ENCODE measurements at places on chromosomes 11 and 22.
A peak's percentile ranks its signal among the peaks of the same experiment; 100 is the strongest.

DNA sequence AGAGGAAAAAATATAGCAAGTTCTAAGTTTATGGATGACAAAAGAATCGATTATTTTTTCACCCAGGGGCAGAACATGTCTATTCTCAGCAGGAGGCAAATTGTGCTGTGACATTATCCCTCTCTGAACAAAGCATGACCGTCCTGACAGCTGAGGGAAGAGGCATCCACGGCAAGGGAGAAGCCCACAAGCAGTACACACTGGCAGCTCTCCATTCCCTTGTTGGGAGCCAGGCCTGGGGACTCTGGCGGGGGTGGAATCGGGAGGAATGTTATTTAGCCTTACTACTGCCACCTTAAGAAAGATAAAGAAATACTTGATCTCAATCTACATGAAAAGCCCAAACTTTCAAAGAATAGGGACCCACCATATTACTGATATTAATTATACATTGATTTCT, 3.4 kb downstream of the KIRREL3 start:
- DNase-seq = no peak

- no peak for DNase-seq
Measured at GRCh38 chr11:81966340-81966739, 767.3 kb downstream of the FAM181B start.

DNA sequence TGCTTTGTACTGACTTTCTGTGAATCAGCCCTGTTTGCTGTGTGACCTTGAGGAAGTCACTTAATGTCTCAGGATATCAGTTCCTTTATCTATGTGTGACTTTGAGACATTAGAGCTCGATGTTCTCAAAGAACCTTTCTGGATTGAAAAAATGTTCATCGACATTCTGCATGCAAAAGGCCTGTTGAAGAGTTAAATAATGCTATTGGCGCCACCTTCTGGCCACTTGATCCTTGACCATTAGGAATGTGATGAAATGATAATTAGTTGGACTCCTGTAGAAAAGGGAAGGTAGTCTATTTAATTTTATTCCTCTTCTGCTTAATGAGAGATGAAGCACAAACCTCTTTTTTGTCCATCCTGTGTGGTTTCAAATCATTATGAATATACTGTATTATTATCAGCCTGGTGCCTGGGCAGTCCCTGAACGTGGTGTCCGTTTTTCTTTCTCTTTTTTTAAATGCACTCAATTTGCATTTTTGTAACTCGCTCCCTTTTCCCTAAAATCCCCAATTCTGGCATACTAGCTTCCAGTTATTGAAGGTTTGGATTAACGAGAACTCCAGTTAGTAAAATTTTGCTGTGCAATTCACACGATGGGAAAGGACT, 20.7 kb downstream of the ELF5 start:
- DNase-seq = no peak

GRCh38 chr11:35347173-35347878, 72.0 kb downstream of the SLC1A2 start:
- no peak for DNase-seq

DNA sequence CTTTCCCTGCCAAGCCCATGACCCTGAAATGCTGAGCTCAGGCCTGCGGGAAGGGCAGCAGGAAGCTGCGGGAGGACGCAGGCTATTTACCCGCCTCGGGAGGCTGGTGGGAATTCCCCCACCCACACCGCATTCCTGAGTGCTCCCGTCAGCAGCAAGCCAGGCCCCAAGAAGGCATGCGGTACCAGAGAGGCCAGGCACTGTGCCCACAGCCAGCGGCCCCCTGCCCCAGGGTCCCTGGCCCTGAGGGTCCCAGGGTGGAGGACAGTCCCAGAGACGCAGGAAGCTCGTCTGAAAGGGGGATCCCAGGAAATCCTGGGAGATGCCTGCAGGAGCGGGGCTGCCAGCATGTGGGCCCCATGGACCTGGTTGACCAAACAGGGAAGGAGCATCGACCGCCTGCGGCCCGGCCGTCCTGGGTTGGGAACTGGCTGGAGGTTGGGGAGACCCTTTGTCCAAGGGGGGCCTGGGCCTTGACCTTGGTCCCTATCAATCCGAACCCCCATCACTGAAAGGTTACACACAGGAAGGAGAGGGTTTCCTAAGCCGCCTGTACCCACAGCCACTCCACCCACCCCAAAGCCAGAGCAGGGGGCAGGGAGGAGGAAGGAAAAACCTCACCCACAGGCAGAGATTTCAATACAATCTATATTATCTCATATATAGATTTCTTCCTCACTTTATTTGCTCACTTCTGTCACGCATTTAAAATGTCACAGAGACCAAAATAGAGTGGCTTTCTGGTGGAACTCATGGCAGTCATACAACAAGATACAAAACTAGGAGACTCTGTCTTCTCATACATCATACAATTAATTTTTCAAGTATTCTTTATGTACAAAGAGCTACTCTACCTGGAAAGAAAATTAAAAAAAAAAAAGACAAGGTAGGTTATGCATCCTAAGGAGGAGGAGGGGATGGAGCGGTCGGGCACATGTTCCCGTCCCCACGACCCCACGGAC, 17.1 kb downstream of the MAFF start:
- DNase-seq = no peak

DNA sequence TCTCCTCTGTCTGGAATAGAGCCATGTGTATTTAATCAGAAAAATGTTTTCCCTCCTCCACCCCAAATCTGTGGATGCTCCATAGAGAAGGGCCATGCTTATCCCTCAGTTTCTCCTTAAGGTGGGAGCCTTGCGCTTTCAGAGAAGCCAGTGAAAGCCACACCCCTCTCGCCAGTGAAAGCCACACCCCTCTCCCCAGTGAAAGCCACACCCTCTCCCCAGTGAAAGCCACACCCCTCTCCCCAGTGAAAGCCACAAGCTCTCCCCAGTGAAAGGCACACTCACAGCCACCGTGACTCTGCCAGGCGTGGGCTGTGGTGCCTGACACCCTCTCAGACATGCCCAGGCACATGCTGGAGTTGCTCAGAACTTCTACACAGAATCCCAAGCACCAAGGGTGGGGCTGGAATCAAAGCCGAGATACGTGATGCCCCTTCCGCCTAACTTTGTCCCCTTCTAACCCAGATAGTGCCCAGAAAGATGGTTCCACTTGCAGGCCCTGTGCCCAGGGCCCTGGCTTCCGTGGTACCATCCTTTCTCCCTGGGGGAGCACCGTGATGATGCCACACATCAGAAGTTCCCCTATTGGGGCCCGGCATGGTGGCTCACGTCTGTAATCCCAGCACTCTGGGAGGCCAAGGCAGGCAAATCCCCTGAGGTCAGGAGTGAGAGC, 16.5 kb upstream of the PRR5 start:
- DNase-seq = peak; percentile 64

DNA sequence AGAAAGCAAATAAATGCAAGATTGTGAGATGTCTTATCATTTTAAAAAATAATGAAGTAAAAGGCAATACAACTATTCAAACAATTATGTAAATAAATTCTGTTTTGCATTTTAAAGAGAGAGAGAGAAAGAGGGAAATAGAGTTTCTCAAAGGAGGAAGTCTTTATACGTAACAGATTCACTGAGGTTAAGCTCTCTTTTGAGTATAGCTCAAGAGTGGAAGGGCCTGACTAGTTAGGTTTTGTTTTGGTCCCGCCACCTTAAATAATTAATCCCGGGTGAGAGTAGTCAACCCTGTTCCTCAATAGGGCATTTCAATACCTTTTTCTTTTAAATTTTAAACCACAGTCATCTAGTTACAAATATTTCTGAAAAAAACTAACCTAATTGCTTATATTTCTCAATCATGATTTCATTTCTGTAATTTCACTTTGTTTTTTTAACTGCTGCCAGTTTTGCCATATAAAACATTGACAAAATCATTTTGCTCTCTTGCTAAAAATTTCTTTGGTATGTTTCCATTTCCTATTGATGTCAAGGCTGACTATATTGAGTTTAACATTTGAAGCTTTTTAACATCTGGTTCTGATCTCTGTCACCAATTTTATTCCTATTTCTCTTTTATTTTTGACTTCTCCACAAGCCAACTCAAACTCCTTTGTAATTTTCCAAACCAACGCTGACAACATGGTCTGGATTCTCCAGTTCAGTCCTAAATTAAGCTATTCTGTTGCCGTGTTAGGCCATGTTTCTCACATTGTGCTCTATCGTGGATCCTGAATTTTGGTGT, 10.3 kb downstream of the OR10D3 start:
- DNase-seq = no peak

DNA sequence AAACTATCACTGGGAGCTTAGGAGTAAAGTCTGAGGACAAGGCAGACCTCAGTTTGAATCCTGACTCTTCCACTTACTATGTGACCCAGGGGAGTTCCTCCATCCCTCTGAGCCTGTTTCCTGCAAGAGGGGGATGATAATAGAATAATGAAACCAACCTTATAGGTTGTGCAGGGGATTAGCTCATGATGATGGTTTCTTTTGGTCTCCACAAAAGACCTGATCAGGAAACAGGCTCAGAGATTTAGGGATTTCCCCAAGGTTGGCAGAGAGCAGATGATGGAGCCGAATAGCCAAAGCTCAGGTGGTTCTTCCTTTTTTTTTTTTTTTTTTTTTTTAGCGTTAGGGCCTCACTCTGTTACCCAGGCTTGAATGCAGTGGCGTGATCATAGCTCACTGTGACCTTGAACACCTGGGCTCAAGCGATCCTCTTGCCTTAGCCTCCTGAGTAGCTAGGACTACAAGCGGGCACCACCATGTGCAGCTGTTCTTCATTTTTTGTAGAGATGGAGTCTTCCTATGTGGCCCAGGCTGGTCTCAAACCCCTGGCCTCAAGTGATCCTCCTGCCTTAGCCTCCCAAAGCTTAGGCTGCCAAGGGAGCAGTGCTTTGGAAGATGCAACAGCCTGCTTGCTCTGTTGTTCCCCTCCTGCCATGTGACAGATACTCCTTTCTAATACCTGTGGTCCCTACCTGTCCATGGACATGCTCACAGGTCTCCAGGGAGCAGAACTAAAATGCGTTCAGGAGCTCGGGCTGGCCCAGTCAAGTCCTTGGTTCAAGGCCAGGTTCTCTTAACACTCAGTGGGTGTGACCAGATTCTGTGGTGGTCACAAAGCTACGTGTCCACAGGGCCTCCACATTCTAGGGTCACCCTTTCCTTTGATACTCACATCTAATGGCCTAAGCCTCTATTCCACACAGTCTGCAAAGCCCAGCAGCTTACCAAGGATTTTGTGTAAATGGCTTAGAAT, 22.3 kb downstream of the PATZ1 start:
- no peak for DNase-seq

DNA sequence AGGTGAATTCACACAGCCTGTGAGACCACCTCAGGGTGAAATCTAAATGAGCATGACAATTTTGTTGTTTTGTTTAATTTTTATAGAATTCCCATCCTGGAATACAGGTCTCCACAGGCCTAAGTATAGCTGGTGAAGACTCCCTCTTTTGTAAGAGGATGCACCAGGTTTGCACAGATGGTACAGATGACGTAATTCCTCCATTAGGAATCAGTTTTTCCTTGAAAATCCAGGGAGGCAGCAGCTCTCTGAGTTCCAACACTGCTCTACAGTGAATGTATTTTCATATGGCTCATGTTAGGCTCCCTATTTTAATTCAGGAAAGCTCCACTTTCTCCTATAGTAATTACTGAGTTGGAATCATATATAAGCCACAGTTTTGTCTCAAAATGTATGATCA, 47.2 kb downstream of the USP28 start:
- no peak for DNase-seq

GRCh38 chr22:44369293-44369661, 56.5 kb upstream of the SHISAL1 start:
- DNase-seq = no peak

DNA sequence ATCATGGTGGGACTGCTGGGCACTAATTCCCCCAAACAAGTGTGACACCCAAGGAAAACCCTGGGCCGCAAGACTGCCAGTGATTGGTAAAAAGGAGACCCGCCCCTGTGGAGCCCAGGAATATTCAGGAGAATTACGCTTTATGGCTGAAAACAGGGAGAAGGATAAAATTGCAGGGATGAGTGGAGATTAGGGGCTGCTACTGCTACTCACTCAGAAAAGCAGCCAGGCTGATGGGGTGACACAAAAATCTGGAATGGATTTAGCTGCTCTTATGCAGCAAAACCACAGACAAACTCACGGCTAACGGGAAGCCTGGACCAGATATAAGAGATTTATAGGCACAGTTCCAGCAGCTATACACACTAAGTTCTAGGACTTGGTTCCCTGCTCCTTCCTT, 4.4 kb upstream of the FBXO3 start:
- no peak for DNase-seq

DNA sequence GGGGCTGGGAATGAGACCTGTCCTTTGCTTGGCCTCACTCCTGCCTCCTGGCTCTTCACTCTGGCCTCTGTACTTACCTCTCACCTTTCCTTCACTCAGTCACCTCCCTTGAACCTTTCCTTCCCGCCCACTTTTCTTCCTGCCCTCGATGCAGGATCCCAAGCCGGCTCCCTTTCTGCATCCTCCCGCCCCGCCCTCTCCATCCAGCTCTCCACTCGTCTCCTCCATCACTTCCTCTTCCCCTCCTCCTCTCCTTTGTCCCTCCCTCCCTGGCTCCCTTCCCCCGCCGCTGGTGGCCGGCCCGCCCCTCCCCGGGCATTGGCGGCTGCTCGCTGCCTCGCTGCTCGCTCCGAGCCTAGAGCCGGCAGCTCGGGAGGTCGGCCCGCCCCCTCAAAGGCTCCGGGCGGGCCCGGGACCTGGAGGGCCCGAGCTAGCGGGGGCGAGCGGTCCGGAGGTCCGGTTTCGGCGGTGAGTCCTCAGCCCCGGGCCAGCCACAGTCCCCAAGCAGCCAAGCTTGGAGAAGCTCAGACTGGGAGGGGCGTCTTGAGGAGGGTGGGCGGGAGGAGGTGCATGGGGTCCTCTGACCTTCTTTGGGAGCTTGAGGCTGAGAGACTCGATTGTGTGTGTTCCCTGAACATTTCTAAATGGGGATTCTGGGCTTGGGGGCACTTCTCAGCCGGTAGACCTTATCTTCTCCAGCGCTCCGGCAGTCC, 13.8 kb downstream of the PHLDB1 start:
- no peak for DNase-seq

DNA sequence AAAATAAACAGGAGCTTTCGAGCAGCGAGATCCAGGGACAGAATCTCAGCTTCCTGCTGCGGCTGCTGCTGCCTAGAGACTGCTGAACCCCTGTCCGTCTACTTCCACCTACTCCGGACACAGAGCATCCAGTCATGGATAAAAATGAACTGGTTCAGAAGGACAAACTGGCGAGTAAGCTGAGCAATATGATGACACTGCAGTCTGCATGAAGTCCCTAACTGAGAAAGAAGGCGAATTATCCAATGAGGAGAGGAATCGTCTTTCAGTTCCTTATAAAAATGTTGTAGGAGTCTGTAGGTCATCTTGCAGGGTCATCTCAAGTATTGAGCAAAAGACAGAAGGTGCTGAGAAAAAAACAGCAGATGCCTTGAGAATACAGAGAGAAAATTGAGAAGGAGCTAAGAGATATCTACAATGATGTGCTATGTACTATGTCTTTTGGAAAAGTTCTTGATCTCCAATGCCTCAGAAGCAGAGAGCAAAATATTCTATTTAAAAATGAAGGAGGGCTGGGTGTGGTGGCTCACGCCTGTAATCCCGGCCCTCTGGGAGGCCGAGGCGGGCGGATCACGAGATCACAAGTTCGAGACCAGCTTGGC, 11.1 kb upstream of the MS4A2 start:
- DNase-seq = no peak

DNA sequence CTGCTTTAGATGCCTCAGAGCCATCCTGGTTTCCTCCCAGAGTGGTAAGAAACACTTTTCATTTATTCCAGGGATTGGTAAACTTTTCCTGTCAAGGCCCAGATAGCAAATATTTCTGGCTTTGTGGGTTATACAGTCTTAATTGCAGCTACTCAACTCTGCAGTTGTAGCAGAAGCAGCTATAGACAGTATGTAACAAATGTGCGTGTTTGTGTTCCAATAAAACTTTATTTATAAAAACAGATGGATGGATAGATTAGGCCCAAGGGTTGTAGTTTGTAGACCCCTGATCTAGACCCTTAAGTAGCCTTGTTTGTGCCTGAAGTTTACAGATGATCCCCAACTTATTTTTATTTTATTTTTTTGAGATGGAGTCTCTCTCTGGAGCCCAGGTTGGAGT, 17.9 kb downstream of the NNMT start:
- DNase-seq = no peak
